Stimulated activated naive CD8-positive, alpha-beta T cell treated with anti-CD3 and anti-CD28 coated beads, Interleukin-15, Interleukin-2, amounts not matched to agents 100 U/mL and 50 U/mL, for 24 hours (primary cell): ENCODE measurements at places on chromosomes 12 and 14.

- no peak for DNase-seq
These were observed 1035.9 kb downstream of the TRHDE start for GRCh38 chr12:73308079-73308478.

GRCh38 chr14:52220924-52221811 is 46.3 kb upstream of the PTGDR start:
- no peak for DNase-seq

- no peak for DNase-seq
These were observed 4.2 kb upstream of the TRHDE start for GRCh38 chr12:72267974-72268373.

- no peak for DNase-seq
These were observed 107.1 kb downstream of the NPAS3 start for GRCh38 chr14:33045760-33046159.

GRCh38 chr14:37969511-37969979 is 238.2 kb upstream of the SSTR1 start:
- DNase-seq: no peak

DNA sequence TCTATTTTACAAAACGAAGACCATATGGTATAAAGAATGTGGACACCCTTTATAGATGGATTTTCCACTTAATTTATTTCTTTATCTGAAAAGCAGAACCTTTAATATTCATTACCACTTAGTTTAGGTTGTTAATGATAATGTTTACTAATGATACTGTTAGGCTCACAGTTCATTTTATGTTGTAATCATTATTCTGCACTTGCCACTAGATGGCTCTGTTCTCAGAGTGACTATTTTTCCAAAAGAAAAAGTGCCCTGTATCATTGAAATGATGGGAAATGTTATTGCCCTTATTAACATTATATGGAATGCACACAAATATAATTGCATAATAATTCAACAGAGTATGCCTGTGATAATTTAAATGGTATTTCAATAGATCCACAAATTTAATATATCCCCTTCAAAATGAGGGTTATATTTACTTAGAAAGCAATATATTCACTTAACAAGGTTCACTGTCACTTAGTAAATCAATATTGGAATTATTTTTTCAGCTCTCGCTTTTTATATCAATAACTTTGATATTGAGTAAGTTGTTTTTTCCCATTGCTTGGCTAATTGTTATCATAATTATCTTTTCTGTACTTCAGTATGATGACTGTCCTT is 95.7 kb downstream of the PDE3A start:
- no peak for DNase-seq

- no peak for DNase-seq
These were observed 3.9 kb upstream of the HDAC7 start for GRCh38 chr12:47823422-47824086.

DNA sequence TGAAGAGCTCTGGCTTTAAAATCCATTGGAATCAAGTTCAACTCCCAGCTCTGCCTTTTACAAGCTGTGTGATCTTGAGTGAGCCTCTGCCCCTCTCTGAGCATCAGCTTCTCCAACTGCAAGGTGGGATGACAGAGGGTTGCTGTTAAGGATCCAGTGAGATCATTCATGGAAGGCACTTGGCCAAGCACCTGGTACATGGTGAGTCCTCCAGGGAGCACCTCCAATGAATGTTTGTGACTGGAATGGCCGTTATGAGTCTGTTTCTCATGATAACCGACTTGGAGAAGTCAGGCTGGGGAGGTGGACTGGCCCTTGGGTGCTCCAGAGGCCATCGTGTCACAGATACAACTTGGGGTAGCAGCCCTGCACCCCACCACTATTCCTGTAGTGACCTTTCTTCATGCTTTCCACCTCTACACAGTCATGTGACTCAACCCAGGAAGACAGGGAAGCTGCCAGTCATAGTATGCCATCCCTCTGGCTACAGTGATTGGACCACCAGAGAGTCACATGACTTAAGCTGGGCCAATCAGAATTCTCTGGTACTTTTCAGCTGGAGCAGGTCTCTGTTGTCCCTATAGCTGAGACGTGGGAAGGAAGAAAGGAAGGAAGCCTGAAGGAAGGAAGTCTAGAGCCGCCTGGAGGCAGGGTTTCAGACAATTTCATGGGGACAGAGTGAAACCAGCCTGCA is 146.5 kb upstream of the MYL2 start:
- no peak for DNase-seq

GRCh38 chr14:26775765-26776563 is 178.1 kb upstream of the NOVA1 start:
- DNase-seq: no peak

DNA sequence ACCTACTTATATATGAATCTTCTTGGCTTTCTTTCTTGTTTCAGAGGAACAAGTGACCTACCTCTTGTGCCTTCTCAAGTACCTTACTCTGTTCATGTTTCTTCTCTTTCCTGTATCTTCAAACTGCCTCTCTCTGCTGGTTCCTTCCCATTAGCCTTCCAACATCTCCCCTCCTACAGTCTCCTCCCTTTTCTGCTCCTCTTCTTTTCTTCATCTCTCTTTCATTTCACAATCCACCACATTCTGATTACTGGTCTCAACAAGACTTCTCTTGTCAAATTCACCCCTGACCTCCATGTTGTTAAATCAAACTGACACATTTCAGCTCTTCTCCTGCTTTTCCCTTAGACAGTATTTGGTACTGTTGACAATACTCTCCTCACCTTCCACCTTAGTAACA is 95.6 kb downstream of the BRMS1L start:
- DNase-seq: no peak

DNA sequence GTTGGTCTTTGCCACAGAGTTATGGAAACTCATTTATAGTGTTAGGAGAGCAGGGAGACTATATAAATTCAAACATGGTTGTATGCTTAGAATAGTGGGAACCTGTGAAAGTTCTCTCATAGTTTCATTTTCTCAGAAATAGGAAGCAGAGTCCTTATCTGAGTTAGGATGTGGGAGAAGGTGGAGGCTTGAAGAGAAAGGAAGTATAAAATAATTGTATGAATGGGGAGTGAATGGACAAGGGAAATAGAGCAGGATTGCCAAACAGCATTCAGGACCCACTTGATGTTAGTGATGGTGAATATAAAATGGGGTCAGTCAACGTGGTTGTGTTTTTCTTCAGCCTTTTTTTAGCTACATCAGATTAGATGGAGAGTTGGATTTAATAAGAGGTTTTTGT is 34.0 kb upstream of the TPH2 start:
- DNase-seq: no peak

- DNase-seq: no peak
These were observed 123.3 kb downstream of the SLC38A6 start for GRCh38 chr14:61104358-61104757.

- no peak for DNase-seq
These were observed 295.2 kb upstream of the SRRM4 start for GRCh38 chr12:118685983-118686607.

- DNase-seq: no peak
These were observed 5.2 kb downstream of the SMARCD1 start for GRCh38 chr12:50090391-50090790.

- no peak for DNase-seq
These were observed 19.3 kb downstream of the CCDC62 start for GRCh38 chr12:122793685-122794106.

DNA sequence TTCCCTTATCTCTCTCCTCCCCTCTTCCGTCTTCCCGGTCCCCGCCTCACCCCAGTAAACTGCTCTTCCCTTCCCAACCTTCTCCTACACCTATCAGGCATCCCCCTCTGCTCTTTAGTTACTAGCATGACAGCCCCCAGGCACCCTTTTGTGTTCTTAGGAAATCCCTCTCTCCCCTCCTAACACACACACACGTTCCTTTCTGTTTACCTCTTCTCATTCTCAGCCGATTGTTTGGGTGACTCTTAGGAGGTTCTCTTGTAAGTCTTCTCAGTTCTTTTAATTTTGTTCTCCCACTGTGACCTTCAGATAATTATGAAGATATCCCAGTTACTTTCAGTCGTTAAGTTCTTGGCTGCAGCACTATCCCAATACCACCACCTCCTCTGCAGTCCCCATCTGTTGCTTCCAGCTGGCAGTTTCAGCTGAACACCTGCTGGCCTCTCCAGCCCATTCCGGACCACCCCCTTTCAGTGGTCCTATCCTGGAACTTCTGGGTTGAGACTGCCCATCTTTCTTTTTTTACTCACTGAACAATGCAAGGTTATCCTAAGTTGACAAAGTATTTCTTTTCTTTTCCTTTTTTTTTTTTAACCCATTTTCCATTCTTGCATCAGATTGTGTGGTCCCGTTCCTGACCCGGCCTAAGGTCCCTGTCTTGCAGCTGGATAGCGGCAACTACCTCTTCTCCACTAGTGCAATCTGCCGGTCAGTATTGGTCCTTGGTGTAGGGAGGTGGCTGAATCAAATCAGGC is 711 bp downstream of the MARS1 start:
- no peak for DNase-seq

- no peak for DNase-seq
These were observed 67.1 kb downstream of the GPHN start for GRCh38 chr14:66575014-66575413.

DNA sequence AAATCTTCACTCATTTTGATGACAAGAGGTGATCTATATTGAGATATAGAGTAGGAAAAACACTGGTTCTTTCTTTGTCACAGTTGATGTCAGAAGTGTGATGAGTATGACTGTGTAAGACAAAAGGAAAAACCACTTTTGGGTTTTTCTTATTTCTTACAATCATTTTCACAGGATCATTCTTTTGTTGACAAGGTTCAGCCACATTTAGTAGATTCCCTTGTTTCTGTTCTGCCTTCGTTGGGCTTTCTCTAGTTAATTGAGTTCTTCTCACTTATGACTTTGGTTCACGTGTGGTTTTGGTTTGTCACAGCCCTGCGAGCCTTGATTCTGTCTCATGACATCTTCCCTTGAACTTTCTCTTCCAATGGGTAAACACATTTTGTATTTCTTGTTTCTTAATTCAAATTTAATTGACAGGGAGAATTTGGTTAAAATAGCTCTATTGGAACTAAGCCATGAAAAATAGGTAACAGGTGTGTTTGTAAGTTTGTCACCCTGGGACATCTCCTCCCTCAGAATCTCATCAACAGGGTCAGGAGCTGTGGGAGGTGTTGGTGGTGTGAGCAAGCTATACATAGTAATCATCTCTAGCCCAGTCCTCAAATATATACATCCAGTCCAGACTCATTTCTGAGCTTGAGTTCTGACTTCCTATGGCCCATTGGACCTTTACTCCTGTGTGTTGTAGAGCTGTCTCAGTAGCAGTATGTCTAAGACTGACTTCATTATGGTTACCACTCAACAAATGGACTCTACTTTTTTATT is 255.3 kb downstream of the BMP4 start:
- no peak for DNase-seq

- DNase-seq: no peak
These were observed 661.2 kb downstream of the SLC16A7 start for GRCh38 chr12:60257063-60257462.

GRCh38 chr14:89912221-89912620 is 42.3 kb downstream of the EFCAB11 start:
- DNase-seq: no peak

- DNase-seq: no peak
These were observed 212.3 kb upstream of the DCN start for GRCh38 chr12:91394903-91395302.

DNA sequence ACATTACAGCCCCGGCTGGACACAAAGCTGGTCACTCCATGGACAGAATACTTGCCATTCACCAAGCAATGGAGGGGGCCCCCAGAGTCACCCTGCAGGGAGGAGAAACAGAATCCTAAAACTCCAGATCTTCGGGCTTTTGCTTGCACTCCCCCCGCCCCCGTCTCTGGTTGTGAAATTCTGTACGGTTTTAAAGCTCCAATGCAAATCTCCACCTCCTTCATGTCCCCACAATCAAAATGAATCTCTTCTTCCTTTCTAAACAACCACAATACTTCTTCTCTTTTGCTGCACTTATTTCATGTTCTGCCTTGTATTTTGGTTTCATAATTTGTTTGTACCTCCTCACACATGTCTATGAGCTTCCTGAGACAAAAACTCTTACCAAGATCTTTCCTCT is 5.8 kb upstream of the BIN2 start:
- no peak for DNase-seq

DNA sequence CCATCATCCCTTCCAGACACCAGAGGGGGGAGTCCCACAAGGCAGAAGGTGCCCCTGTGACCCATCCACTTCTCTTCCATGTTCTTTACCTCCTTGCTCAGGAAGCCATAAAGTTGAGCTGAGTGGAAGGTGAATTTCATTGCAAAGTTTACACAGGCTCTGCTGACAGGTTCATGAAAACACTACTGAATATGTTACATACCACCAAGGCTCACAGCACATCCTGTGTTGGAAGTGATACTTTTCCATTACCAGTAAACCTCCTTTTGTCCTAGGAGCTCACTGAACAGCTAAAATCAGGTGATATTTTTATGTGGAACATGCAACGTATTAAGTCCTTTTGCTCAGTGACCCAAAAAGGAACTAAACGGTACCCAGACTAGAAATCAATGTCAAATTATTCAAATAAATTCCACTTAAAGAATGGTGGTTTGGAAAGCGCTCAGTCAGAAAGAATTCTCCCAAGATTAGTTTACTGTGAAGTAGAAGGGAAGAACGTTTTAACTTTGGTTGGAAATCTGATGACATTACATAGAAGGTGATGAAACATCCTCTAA is 196.2 kb upstream of the NUDT4 start:
- no peak for DNase-seq

- DNase-seq: no peak
These were observed 26.8 kb downstream of the DERA start for GRCh38 chr12:15937902-15938301.

DNA sequence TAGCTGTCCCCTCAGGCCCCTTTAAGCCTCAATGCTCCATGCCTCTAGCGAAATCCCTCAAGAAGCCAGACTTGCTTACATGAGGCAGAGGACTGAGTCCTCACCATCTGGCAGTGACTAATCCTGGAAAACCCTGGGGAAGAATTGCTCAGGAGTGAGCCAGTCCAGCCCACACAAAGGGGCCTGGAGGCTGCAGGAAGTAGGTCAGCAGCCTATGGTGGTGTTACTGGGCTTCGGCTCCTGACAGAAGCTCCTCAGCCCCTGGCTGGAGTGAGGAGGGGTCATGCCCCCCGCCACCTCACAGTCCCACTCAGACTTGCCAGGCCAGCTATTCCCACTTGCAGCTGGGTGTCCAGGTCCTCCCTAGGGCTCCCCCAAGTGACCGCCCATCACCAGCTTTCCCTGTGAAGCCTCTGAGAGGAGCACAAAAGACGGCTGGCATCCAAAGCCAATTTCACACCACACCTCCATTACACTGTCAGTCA is 250.5 kb downstream of the DPF3 start:
- DNase-seq: no peak

GRCh38 chr12:95126736-95127135 is 53.3 kb upstream of the NR2C1 start:
- no peak for DNase-seq

- DNase-seq: peak; percentile 79
These were observed 16.6 kb downstream of the FBRSL1 start for GRCh38 chr12:132506328-132507160.

- DNase-seq: no peak
These were observed 59.8 kb upstream of the TBPL2 start for GRCh38 chr14:55500219-55500701.

GRCh38 chr12:113472191-113473121 is 785 bp upstream of the LHX5 start:
- no peak for DNase-seq
